H9 (cell line): ENCODE measurements at places on chromosomes 16 and 17.
A peak's percentile ranks its signal among the peaks of the same experiment; 100 is the strongest.

DNA sequence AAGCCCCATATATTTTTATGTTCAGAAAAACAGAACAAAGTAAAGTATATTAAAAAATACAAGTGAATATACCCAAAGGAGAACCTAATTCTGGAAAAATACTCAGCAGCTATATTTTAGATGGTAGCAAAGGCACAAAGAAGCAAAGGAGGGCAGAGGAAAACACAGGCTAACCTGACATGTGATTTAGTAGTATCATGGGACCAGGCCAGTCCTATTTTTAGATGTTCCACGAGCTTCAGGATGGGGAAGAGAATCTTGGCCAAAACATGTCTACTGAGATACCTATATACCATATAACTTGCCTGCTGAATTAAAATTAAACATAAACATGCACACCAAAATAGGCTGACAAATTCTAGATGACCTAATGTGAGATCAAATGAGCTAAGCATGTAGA lies 32.9 kb downstream of the SMYD4 start:
- DNase-seq = no peak

GRCh38 chr17:34757611-34758010 lies 178.2 kb downstream of the TMEM132E start:
- DNase-seq = peak; percentile 20

DNA sequence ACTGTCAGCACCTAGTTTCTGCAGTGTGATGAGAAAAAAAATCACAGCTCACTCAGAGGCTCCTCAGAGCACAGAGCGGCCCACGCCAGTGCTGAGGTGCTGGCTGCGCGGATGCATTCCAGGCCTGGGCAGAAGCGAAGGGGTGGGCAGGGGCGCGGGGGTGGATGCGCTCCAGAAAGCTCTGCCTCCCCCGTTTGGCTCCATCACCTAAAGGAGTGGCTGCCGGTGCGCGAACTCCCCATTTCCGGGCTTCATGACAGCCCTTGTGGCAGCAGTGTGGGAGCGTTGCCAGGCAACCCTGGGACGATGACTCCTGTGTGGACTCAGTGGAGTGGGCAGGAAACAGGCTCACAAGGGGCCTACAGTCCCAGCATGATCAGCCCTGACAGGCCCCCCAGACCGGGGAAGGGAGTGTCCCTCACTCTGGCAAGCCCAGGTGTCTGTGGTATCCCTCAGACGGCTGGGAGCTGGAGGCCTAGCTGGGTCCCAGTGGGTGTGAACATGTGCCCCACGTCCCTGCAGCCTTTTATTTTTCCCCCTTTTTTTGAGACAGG lies 32.8 kb upstream of the NUDT16L1 start:
- no peak for DNase-seq

- no peak for DNase-seq
Measured at GRCh38 chr16:49521734-49522325, 148.2 kb downstream of the C16orf78 start.

GRCh38 chr17:40916366-40916765 lies 21.1 kb downstream of the KRT23 start:
- DNase-seq = no peak

DNA sequence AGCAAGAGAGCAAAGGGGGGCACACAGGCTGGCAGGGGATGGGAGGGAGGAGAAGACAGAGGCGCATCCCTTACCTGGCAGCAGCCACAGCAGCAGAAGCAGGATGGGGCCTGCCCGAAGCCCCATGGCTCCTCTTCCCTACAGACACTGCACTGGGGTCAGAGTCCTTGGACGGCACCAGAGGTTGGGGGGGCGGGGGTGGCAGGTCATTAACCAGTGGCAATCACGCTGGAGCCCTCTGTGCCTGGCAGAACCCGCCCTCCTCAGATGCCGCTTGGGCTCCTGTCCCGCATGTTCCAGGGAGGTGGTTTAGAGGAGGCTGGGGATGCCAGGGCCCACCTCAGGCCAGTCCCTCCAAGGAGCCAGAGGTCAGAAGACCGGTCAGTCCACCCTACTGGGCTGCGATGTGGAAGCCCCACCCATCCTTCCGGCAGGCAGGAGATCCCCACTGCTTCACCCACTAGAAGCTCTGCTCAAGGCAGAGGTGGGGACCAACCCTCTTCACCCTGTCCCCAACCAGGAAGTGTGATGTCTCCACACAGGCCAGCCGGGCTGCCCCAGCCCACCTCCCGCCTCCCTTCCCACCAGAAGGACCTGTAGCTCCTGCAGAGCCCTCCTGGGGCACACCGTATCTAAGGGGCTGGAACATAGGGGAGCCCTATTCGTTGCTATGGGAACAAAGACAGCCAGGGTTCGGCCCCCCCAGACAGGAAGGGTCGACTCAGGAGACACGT lies 11.7 kb downstream of the ZG16B start:
- DNase-seq = no peak

- peak; percentile 86 for DNase-seq
Measured at GRCh38 chr17:43940630-43941029, 1.6 kb downstream of the PPY start.

DNA sequence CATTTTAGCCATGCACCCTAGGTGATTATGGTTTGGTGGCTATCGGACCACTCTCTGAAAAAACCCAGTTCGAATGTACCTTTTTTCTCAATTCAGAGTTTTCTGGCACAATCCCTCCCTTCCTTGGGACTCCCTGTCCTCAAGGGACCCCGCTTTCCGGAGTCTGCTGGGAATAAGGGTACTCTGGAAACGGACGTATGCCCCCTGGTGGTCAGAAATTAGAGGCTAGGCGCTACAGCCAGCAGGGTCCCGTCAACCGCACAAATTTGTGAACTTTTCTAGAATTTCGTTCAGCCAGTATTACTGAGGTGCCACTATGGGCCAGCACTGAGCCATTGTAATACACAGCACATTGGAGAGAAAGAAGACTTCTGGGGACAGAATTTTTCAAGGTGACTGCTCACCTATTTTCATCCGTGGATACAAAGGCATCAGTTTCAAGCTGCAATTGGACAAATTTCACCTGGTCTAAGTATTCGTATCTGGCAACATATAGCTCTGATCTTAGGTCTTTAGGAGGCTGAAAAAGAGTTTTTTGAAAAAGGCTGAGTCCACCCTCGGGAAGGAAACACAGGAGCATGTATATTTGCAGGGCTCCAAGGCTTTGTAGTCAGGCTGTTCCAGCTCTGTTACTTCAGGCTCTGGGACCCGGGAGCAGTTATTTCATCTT lies 27.1 kb upstream of the CRYBA1 start:
- DNase-seq = peak; percentile 89
